ENCODE measurements at places on chromosomes 13 and 19. TPM values are rescaled to one million over a fixed set of nuclear protein-coding genes. Genes with fewer than 3 reads are reported as not detected.

CAB39L gene
- total RNA-seq: 7.0 TPM

PNMA8A gene
- total RNA-seq: 13.0 TPM

FAM216B gene
- total RNA-seq: not detected

CYSLTR2 gene
- total RNA-seq: not detected

MBD3L3 gene
- total RNA-seq: not detected

ETV2 gene
- total RNA-seq: 0.11 TPM

FFAR2 gene
- total RNA-seq: not detected

PCDH9 gene
- 3.6 TPM for total RNA-seq

RUVBL2 gene
- 213 TPM for total RNA-seq

PALM3 gene
- total RNA-seq: 0.87 TPM

ZNF626 gene
- total RNA-seq: 15.6 TPM

LILRB5 gene
- not detected for total RNA-seq

SSC5D gene
- total RNA-seq: 38.0 TPM

SIX5 gene
- total RNA-seq: 7.0 TPM

RASIP1 gene
- 0.44 TPM for total RNA-seq

EGLN2 gene
- 117 TPM for total RNA-seq

FLT1 gene
- total RNA-seq: 6.2 TPM

ZNF416 gene
- total RNA-seq: 6.0 TPM

DCT gene
- total RNA-seq: 0.12 TPM

FFAR1 gene
- total RNA-seq: not detected

ZNF350 gene
- total RNA-seq: 10.7 TPM

KCNN1 gene
- under 0.01 TPM for total RNA-seq

PSG3 gene
- total RNA-seq: not detected

GPX4 gene
- total RNA-seq: 165 TPM

Measured in uterine smooth muscle cell (primary cell).